ENCODE measurements at places on chromosomes 11 and 22. TPM values are rescaled to one million over a fixed set of nuclear protein-coding genes. Genes with fewer than 3 reads are reported as not detected.

MRPL40 gene
- total RNA-seq, result 40.9 TPM

SEPTIN3 gene
- 0.07 TPM for total RNA-seq

OR5P2 gene
- total RNA-seq, result not detected

GRCh38 chr11:2548596-2548995 is 103.8 kb downstream of the KCNQ1 start:
- DNase-seq, result no peak

- DNase-seq, result no peak
Observed at GRCh38 chr22:19419086-19419463, 12.5 kb downstream of the HIRA start.

CECR2 gene
- total RNA-seq, result 4.8 TPM

DNA sequence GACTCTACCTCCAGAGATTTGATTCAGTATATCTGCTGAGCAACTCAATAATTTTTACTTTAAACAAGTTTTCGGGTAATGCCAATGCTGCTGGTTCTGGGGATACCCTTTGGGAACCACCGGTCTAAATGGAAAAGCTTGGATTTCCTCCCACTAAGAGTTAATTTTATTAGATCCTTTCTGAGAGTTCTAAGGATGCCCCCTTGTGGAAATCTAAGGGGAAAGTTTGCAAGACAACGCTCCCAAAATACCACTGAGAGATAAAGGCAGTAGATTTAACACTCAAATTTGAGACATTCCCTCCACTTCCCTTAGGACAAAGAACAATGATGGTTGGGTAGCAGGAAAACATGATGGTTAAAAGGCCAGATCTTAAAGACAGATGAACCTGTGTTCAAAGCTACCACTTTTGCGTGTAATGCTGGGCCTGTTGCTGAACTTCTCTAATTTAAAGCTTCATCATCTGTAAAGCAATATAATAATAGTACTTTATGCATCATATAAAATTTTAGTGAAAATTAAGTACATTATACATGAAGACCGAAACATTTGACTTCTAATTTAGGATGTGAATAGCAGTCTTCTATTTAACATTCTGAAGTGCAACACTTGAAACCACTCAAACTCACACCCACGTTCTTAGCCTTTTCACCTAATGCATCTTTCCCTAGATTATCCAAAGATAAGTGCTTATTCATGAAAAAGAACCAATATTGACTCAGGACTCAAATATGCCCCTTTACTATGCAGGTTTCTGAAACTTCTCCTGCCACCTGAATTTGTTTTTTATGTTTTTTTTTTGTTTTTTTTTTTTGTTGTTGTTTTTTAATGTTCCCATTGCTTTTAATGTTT is 110.1 kb upstream of the LUZP2 start:
- DNase-seq, result no peak
